ENCODE measurements at places on chromosomes 7 and 10. TPM values are rescaled to one million over a fixed set of nuclear protein-coding genes. Genes with fewer than 3 reads are reported as not detected.

DNA sequence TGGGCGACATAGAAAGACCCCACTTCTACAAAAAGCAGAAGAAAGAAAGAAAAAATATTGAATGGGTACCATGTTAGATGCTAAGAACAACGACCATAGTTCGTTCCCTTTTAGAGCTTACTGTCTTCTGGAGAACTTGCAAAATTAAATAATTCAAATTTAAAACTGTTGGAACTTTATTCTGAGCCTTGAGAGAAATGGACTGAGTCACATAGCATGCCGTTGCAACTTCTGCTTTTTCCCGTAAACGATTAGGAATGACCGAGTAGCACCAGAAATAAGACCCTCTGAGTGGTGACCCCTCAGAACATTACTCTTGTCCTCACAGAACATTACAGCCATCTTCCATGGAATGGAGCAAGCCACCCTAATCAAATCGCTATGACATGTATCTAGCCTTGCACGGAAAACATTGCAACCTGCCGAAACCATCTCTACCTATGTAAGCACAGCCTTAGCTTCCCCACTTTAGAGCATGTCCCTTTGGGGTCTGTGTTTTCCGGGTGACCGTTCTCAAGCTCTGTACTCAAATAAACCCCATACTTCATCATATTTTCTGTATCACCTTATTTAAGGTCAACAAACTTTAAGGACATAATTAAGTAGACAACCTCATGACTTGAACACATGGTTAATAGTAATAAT, 179.1 kb downstream of the PRKCQ start:
- DNase-seq = no peak

DNA sequence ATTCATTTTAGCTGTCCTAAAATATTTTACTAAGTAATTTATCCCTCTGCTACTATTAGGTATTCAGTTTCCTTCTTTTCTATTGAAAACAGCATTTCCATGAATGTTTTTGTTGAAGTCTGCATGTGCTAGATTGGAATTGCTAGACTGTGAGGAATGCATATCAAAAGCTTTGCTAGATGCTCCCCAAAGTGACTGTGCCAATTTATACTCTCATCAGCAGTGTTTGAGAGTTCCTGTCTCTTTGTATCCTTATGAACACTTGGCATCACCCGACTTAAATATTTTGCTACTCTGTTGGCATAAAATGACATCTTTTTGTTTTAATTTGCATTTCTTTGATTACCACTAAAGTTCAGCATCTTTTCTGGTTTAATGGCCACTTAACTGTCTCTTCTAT, 45.0 kb upstream of the PRR15 start:
- DNase-seq = no peak

GRCh38 chr10:81036257-81036656, 498.6 kb downstream of the SH2D4B start:
- DNase-seq = no peak

DNA sequence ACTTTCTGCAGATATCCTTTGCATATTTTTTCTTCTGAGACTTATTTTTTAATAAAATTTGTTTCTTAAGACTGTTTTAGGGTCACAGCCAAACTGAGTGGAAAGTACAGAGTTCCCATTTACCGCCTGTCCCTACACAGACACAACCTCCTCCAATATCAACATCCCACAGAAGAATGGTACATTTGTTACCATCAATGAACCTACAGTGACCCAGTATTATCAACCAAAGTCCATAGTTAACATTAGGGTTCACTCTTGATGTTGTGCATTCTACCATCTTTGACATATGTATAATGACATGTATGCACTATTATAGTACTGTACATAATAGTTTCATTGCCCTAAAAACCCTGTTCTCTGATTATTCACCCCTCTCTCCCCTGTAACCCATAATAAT, 14.6 kb upstream of the REEP3 start:
- no peak for DNase-seq

DNA sequence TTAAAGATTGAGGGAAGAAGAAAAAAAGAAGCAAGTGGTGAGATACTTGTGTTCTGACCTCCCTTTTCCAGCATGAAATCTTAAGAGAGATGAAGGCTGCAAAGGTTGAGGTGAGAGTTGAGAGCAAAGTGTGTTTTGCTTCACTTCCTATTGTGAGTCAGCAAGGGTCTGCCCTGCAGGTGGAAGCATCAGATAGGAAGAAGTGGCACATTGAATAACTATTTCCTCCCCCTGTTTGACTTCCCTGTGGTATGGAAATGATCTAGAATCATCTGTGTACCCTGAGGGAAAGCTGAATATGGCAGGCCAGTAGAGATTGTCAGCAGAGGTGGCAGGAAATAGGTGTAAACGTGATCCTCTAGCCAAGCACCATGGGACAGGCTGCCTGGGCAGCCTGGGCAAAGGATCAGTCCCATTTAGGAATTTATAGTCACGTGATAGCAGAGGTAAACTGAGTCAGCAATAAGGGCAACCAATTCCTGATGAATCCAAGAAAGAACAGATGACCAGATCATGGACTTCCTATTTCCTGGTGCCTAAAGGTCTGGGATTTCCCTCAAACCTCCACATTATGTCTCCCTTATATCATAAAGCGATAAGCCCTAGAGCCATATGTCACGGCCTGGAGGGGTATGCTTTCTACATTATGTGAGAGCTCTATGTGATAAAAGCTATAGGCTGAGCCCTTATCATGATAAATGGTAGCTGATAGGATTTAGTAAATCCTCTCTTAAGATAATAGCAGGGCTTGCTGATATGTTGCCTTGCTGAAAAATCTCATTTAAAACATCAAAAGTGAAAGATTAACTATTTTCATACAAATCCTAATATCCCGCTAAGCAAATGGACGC, 287.0 kb downstream of the MDFIC start:
- DNase-seq = no peak

- no peak for DNase-seq
Measured at GRCh38 chr7:128456255-128456725, 612 bp downstream of the HILPDA start.

- no peak for DNase-seq
Measured at GRCh38 chr10:96367470-96367869, 8.7 kb upstream of the OPALIN start.

GRCh38 chr10:44891721-44892120, 19.4 kb upstream of the TMEM72 start:
- no peak for DNase-seq

- no peak for DNase-seq
Measured at GRCh38 chr7:20408467-20408826, 77.7 kb downstream of the ITGB8 start.

DNA sequence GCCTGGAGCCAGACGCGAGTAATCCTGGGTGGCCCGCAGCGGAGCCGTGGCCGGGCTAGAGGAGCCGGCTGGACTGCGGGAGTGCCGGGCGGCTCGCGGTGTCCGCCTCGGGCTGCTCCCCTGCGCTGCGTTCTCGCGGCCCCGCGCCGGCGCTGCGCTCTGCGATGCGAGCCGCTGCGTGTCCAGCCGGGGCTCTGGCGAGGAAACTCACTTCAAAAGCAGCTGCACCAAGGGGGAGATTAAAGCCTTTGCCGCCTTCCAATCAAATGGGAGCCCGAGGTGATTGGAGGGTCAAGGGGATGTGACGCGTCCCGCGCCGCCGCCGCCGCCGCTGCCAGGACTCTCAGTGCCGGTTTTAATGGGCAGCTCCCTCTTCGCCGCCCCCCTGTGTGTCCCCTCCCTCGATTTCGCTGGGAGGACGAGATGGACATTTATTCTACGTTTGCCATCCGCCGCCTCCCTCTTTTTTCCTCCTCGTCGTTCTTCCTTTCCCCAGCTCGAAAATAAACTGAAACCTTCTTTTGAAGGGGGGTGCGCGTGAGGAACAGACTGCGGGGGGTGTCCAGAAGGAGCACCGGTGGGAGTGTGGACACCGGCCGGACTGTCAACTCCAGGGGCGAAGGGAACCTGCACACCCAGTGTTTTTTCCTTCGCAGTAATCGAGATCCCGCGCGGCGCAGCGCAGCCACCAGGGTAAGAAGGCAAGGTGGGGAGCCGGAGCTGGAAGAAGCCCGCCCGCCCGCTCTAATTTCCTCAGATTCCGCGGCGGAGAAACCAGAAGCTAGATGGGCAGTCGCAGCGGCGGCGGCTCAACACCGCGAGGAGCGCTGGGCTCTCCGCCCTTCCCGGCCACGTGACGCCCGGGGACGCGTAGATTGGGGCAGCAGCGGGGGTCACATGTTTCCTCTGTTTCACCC, at the start of gene ZNF503:
ZNF503 (minus strand) TSS at position 196 of the 917 bp plus-strand sequence. CDS start 345 bp downstream, outside the sequence.
- DNase-seq = peak; percentile 98

GRCh38 chr7:46396481-46396880, 475.4 kb upstream of the IGFBP3 start:
- no peak for DNase-seq

- no peak for DNase-seq
Measured at GRCh38 chr7:153389261-153389660, 629.7 kb downstream of the ACTR3B start.

GRCh38 chr7:92987538-92987937, 130.2 kb downstream of the SAMD9 start:
- DNase-seq = no peak

GRCh38 chr7:132161976-132162375, 414.3 kb downstream of the PLXNA4 start:
- DNase-seq = no peak

DNA sequence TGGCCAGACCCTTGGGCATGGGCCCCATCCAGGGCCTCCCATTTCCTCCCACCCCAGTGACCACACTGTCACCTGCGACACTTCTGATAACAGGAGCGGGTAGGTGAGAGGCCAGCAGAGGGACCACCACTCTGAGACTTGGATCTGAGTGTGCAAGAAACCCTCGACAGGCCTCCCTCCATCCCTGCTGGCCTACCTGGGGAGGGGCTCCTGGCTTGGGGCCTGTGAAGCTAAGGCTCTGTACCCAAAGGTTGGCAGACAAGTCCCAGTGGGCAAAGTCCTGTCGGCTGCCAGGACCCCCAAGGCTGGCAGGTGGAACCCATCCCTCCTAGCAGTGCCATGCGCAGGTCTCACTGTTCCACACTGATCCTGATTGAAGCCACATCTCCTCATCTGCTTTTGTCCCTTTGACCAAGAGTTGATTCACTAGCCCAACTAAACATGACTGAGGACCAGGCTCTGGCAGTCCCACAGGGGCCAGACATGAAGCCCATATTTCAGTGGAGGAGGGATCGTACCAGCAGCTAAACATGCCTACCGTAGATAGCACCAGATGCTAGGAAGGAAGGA, 1.2 kb upstream of the PGAM2 start:
- DNase-seq = peak; percentile 53

- DNase-seq = no peak
Measured at GRCh38 chr7:55651057-55651456, 78.8 kb upstream of the VOPP1 start.

GRCh38 chr7:149767068-149767467, 6.3 kb downstream of the ZNF467 start:
- no peak for DNase-seq

- no peak for DNase-seq
Measured at GRCh38 chr10:90605506-90605905, 252.3 kb downstream of the HTR7 start.

GRCh38 chr7:108072116-108072515, 58.0 kb downstream of the LAMB4 start:
- no peak for DNase-seq

DNA sequence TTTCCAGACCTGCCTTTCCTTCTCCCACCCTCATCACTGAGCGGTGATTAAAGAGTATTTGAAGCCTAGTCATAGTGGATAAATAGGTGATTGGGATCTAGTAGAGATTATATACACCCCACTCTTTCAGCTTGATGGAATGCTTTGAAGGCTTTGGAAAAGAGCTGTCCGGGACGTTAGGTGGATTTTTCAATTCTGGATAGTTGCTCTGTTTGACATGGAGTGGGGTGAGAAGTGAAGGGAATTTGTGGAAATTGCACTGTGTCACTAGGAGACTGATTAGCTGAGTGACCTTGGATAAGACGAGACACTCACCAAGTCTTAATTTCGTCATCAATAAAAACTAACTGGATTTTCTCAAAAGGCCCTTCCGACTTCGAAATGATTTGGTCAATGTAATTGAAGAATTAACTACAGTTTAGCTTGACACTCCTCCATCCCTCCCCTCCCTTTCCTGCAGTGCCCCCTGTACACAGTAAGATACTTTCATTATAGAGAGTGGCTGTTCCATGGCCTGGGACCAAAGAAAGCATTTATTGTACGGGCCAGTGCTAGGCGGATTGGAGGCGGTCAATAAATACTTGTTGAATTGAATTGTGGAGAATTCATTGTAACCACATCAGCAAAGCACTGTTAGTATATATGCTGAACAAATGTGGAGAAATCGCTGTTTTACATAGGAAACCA, 962 bp downstream of the ZKSCAN1 start:
- DNase-seq = no peak

DNA sequence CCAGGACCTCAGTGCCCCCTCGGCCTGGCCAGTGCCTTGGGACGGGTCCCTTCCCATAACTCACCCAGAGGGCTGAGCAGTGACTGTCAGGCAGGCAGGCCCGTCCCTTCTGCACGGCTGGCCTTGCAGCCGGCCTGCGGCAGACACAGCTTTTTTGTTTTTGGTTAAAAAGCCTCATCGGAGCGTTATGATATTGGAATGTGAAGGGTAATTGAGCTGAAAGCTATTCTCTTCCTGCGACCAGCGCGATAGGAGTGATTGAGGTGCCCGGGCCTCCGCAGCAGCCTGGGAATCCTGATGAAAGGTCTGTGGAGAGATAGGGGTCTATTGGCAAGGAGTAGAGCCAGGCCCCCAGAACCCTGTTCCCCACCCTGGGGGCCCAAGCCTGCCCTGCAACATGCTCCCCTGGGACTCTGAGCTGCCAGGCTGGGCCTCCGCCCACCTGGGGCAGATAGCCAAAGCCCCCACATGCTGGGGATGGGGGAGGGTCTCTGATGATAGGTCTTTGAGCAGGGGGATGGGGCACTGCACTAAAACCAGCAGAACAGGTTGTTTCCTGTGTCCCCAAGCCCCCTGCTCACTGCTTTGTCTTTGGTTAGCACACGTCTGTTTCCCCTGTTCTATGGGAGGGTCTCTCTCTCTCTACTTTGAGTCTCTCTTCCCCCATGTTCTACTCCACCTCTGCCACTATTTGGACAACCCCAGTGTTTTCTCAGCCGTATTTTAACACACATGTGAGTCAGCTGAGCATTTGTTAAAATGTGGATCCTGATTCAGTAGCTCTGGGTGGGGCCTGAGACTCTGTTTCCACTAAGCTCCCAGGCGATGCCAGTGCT, 131.9 kb downstream of the CDH23 start:
- no peak for DNase-seq

- no peak for DNase-seq
Measured at GRCh38 chr10:8473205-8473604, 418.7 kb downstream of the GATA3 start.

GRCh38 chr10:123526356-123527064, 139.6 kb upstream of the GPR26 start:
- DNase-seq = no peak

Gene FGF8
- total RNA-seq = 0.62 TPM

Gene GPR15LG
- total RNA-seq = not detected

Gene NPC1L1
- 0.45 TPM for total RNA-seq

Gene CRYGN
- total RNA-seq = 3.9 TPM

Gene SPDYE2B
- not detected for total RNA-seq

Gene GRID1
- 15.4 TPM for total RNA-seq

Gene NODAL
- not detected for total RNA-seq

Gene PHKG1
- total RNA-seq = 2.7 TPM

Gene GPRIN2
- 2.0 TPM for total RNA-seq
